Lower leg skin (tissue), 4 donors: ENCODE measurements at places on chromosomes 1 and 21. TPM values are rescaled to one million over a fixed set of nuclear protein-coding genes. Genes with fewer than 3 reads are reported as not detected.
A peak's percentile ranks its signal among the peaks of the same experiment; 100 is the strongest.

GRCh38 chr1:201734786-201735185 lies 94.2 kb upstream of the IPO9 start:
- DNase-seq: no peak

GRCh38 chr1:173917635-173918493 lies 737 bp upstream of the SERPINC1 start:
- no peak for DNase-seq

DNA sequence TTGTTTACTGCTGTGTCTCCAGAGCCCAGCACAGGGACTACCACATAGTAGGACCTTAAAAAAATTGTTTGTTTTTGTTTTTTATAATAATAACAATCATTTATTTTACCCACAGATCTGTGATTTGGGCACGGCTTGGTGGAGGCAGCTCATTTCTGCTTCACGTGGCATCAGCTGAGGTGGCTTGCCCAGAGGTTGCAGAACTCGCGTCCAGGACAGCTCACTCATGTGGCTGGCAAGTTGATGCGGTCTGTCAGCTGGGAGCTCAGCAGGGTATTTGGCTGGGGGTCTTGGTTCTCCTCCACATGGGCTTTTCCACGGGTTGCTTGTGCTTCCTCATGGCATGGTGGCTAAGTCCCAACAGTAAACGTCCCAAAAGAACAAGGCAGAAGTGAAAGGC lies 2.9 kb upstream of the SYNC start:
- no peak for DNase-seq

GRCh38 chr1:1326075-1326605 lies 1.5 kb downstream of the CPTP start:
- no peak for DNase-seq

- DNase-seq: no peak
These were observed 51.4 kb upstream of the ACTRT2 start for GRCh38 chr1:2969845-2970291.

GRCh38 chr1:212368073-212368484 lies 46.6 kb downstream of the PACC1 start:
- peak; percentile 62 for DNase-seq

DNA sequence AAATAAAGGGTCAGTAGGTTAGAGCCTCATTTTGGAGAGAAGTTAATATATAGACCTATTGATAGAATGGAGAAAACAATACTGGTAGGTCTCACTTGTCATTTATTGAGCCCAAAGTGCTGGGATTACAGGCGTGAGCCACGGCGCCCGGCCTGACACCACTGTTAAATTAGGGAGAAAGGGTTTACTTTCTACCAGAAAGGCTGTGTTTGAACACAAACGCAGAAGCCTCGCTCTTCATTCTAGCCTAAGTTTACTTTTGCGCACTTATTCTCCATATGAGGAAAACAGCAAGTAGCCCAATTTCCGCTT lies 710 bp upstream of the PRPF3 start:
- DNase-seq: no peak

Gene NBPF3
- 5.7 TPM for total RNA-seq

Gene SPOCD1
- total RNA-seq: 0.51 TPM
